Activated CD8-positive, alpha-beta memory T cell treated with anti-CD3 and anti-CD28 coated beads, Interleukin-2, amount 50 U/mL, for 48 hours (primary cell): ENCODE measurements at places on chromosomes 4 and X.

DNA sequence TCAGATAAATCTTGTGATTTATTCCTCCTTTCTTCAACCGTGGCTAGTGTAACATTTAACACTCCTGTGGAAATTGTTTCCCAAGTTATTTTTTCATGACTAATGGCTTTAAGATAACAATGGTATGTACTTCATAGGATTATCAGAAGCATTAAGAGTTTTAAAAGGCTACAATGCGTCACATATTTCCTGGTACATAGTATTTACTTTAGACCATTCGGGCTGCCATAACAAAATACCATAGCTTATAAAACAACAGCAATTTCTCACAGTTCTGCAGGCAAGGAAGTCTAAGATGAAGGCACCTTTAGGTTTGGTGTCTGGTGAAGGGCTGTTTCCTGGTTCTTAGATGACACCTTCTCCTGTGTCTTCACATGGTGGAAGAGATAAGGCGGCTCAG lies 158.6 kb downstream of the PAPSS1 start:
- DNase-seq = no peak

DNA sequence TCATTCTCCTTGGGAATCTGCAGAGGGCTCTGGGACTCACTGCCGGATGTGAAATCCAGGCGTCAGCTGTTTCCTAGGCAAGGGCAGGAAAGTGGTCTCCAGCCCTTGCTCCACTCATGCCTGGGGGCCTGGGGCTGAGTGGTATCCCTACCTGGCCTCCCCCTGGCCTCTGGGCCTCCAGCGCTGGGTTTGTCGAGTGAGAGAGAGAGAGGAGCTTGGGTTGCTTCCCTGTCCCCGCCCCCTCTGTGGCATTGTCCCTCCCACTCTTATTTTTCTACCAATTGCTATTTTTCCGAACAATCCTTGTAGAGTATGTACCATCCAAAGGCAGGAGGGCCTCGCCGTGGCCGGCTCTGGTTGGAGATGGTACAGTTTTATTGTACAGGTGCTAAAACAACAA lies 53.1 kb downstream of the ELF4 start:
- no peak for DNase-seq

DNA sequence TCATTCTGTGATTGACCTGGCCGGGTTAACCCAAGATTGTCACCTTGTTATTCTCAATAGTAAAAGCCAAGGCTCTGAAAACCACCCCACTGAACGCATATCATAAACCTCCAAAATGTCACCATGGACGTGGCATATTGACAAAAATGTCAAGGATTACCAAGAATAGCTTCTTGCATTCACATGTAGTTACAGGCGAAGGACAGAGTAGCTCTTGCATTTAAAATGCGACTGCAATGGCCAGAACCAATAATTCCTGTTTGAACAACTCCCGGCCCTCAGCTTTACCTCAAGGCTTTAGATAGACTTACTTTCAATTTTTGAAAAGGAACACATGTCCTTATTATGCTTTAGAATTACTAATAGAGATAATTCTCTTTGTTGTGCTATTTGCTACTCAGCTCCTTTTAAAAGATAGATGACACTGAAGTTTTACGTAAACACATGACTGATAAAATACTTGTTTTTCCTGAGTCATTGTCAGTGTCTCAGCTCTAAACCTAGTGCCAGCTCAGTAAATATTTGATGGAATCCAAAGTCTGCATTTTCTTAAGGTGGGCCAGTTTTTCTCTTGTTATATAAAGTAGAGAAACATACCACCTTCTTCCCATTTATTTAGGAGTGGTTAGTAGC lies 66.3 kb downstream of the CLDN34 start:
- no peak for DNase-seq

- no peak for DNase-seq
Measured at GRCh38 chr4:182495031-182495430, 251.8 kb downstream of the TENM3 start.

- DNase-seq = no peak
Measured at GRCh38 chrX:30635630-30636029, 17.6 kb upstream of the GK start.

GRCh38 chr4:66372706-66373105 lies 702.4 kb upstream of the EPHA5 start:
- no peak for DNase-seq

DNA sequence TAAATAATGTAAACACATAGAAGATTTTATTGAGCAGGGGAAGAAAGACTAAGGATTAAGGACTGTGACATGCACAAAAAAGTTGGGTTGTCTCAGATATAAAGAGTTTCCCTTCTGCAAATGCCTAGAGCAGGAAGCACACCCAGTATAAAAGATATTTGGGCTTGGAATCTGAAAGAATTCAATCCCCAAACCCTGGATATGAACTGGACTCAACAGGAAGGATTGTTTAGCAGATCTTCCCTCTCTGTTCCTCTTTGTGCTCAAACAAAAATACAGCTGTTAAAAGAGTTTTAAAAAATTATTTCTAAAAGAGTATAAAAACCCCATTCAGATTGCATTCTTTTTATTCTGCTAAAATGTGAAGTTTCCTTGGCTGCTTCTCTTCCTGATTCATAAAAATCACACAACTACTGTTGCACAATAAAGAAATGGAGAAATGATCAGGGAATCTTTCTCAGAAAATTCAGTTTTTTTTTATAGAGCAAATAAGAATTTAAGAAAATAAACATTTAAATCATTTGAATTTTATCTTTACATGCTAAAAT lies 71.4 kb downstream of the PDLIM5 start:
- no peak for DNase-seq

GRCh38 chr4:75800972-75801371 lies 76.6 kb downstream of the USO1 start:
- no peak for DNase-seq

- no peak for DNase-seq
Measured at GRCh38 chrX:154799556-154800348, 5.5 kb downstream of the MPP1 start.

- DNase-seq = no peak
Measured at GRCh38 chr4:101950258-101950979, 159.9 kb downstream of the BANK1 start.

DNA sequence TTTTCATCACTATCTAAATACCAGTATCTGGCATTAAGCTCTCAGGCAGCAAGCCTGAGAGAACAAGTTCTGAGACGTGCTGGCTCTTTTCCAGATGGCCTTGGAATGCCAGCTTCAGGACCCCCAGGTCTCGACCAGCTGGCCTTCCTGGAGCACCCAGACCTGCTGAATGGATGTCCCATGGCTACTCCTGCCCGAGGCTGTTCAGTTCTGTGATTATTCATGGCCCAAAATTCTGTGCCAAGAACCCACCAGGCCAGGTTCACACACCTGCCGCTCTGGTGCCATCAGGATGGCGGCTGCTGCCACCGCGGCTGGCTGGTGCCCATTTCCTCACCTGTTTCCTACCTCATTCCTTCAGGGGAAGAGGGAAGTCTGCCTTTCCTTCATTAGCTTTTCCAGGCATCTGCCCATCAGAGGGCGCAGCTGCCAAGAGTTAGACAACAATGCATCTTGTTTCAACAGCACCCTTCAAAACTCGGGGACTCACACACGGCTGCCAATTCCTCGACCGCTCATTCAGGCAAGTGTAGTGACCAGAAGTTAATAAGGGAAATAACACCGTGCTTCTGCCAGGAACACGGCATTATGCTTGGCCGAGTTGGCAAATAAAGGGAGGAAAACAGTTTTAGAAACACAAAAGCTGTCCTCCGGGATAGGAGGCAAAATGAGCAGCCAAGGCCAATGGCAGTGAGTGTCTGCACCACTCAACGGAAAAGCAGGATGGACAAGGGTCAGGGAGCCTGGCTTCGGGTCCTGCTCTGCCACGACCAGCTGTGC lies 173.8 kb downstream of the NSUN7 start:
- DNase-seq = no peak

GRCh38 chrX:111831343-111831742 lies 44.6 kb upstream of the TRPC5OS start:
- DNase-seq = no peak
